ENCODE measurements at places on chromosomes 1 and 21.

- DNase-seq, result no peak
Observed at GRCh38 chr21:35484851-35485250, 435.7 kb upstream of the RUNX1 start.

DNA sequence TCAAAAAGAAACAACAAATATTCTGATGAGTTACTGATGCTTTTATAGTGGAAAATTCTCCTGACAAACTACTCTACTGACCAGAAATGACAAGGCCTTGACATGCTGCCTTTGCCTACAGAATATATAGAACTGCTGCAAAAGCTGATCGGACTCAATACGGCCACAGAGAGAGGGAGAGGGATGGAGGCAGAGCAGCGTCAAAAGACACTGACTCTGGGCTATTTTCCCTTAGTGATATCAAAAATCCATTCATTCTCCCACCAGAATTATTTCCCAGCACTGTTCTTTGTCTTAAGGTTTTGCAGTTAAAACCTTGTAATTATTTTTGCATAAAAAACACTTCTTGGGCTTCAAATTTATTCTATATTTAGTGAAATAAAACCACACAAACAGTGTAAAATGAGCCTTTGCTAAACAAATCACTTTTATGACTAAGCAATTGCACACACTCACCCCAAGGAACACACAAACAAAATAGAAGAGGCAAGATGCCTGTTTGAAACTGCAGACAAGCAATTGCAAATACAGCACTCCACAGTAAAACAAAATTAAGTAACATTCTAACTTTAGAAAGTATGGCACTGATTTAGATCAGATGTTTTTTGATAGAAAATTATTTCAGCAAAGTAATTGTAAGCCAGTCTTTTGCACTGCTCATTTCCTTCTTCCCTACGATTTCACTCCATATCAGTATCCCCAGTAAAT, 1036.4 kb downstream of the ADGRL2 start:
- no peak for DNase-seq

GRCh38 chr1:115877511-115877910, 36.6 kb upstream of the NHLH2 start:
- no peak for DNase-seq

DNA sequence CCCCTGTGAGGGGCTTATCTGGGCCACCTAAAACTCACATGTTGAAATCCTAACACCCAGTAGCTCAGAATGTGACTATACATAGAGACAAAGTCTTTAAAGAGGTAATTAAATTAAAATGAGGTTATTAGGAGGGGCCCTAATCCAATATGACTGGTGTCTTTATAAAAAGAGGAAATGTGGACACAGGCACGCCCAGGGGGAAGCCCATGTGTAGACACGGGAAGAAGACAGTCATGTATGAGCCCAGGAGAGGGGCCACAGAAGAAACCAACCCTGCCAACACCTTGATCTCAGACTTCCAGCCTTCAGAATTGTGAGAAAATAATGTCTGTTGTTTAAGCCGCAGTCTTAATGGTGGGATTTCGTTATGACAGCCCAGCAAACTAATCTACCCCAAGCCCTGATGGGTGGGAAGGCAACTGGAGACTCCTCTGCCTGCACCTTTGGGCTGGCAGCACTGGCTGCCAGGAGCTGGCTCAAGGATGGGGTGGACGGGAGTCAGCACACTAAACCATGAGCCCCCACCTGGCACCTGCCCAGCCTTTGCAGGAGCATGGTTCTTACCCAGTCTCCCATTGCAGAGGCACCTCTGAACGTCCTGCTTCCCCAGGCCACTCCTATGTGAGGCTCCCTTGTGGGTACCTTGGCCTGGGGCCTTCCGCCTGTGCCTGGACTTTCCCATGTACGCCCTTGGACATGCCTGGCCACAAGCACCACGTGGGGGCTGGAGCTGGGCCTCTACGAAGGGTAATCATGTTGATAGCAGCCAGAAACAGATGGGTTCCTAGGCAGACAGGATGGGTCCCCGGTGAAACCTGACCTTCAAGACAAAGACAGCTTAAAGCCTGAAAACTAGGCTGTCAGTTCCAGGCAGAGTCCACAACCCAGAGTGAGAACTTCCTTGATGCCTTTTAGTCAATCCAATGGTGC, 57.1 kb upstream of the DMRTB1 start:
- DNase-seq, result no peak

DNA sequence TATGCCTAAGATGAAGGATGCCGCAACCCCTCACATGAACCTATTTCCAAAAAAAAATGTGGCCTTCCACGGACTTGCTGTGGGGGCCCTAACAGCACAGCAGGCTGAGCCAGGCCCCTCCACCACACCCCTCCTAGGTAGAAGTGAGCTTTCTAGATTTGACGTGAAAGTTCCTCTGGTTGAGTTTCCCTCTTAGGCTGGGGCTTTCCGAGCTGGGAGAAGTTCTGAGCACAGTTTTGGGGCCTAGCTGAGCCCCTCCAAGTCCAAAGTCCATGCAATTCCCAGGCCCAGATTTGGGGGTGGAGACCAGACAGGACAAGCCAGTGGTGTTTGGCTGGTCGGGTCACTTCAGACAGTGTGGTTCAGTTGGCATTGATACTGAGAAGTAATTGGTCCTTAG, 13.8 kb upstream of the PHLDA3 start:
- no peak for DNase-seq

- DNase-seq, result no peak
Observed at GRCh38 chr1:153538315-153538821, 2.4 kb downstream of the S100A5 start.

- DNase-seq, result no peak
Observed at GRCh38 chr1:94501935-94502334, 39.6 kb downstream of the F3 start.

DNA sequence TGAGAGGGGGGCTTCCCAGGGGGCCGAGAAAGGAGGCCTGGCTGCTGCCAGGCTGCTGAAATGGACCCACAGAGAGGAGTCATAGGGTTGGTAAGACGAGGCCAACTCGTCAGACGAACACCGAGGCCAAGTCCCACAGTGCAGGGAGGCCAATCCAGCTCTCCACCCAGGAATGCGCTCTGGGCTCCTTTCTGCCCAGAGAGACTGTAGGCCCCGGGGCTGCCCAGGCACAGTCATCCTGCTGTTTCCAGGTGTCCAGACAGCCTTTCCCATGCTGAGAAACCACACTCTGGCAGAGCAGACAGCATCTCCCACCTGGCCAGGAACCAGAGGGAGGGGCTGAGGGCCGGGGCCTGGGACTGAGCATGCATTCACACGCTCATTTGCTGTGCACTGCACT, 26.7 kb upstream of the RSPO1 start:
- DNase-seq, result no peak

- no peak for DNase-seq
Observed at GRCh38 chr1:156387870-156388173, 18.8 kb downstream of the RHBG start.

Data from activated CD8-positive, alpha-beta memory T cell treated with anti-CD3 and anti-CD28 coated beads, Interleukin-2, amount 50 U/mL, for 4 hours (primary cell).